ENCODE measurements at places on chromosomes 16 and 17.

GRCh38 chr17:19387921-19388521 lies 1.0 kb upstream of the MFAP4 start:
- ATAC-seq, result no peak

- no peak for ATAC-seq
These were observed 195.4 kb upstream of the C17orf78 start for GRCh38 chr17:37180376-37180775.

DNA sequence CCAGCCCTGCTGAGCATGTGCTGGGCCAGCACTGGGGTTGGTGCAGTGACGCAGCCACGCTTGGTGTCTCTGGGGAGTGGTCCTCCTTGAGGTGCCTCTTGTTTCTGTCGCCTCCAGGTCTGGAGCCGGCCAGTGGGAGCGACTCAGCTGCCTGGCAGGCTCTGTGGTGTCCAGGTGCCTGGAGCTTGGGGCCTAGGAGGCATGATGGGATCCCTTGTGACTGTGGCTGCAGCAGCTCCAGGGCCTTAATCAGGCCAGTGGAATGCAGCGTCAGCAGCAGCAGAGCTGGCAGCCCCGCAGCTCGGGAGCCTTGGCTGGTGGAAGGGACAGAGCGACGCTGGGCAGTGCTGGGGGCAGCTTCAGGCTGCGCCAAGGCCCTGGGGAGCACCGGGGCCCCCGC lies 74.7 kb upstream of the CIBAR2 start:
- no peak for ATAC-seq

DNA sequence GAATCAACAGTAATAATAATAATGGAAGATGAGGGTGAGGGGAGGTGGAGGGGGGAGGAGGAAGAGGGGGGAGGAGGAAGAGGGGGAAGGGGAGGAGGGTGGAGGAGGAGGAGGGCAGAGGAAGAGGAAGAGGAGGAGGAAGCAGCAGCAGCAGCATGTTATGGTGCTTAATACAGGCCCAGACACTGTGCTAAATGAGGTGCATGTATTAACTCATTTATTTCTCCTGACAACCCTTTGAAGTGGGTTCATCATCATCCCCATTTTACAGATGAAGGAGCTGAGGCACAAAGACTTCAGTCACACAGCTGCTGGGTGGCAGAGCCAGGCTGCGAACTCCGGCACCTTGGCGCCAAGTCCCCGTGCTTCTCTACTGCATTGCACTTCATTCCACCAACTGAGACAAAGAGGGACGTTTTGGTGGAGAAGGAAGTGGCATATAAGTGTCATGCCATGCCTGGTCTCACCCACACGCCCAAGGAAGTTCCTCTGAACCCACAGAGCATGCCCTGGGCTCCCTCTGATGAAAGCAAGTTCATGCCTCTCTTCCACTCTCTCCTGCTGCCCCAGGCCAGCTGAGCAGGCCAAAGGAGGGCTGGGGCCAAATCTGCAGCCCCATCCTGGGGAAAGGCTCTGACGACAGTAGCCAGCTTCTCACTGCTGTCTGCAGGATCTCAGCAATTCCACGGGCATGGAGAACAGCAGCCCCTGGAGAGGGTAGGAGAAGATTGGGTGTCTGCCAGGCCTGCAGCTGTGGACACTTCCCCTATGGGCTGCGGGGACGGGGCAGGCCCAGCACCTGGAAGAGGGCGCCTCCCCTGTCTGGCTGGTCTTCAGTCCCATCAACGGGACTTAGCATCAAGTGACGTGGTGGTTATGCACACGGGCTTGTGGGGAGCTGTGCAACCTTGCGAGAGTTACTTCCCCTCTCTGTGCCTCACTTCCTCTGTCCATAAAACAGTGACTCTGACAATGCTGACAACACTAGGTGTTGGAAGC lies 21.8 kb downstream of the XYLT1 start:
- ATAC-seq, result peak; percentile 73

DNA sequence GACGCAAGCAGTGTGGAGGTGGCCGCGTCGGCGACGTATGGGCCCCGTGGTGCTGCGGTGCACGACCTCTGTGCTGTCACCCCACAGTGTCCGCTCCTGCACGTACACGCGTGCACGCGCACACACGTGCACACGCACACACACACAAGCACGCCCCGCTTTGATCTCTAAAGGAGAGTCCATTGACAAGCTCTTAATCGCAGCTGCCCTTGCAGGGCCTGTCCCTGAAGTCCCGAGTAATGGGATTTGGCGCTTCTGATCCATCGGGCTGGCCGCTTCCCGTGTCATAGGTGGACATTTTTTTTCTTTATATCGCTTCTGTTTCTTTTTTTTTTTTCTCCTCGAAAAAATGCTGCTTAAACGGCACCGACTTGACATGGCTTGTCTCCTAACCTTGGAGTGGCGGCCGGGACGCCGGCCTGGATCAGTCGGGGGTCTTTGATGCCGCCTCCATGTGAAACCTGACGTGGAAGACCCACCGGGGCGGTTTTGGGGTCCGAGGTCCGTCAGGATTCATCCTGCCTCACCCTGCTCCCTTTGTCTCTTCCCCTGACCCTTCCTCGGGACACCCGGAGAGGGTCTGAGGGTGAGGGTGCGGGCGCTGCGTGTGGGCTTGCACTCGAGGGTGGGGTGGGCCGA lies 8.3 kb upstream of the AXIN1 start:
- no peak for ATAC-seq

GRCh38 chr17:58328195-58329034 lies at the start of gene TSPOAP1:
Gene TSPOAP1, minus strand, starts transcription at chr17:58328795. Its CDS starts 875 bp downstream, at chr17:58327920.
- ATAC-seq, result no peak

DNA sequence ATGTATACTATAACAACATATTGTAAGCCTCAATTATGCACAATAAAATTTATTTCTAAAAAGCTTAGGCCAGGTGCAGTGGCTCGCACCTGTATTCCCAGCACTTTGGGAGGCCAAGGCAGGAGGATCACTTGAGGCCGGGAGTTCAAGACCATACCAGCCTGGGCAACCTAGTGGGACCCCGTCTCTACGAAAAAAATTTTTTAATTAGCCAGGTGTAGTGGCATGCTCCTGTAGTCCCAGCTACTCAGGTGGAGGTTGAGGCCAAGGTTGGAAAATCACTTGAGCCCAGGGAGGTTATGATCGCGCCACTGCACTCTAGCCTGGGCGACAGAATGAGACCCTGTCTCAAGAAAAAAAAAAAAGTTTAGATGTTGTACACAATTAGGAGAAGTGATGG lies 45.5 kb downstream of the VMP1 start:
- no peak for ATAC-seq

- no peak for ATAC-seq
These were observed 13.3 kb upstream of the CCDC154 start for GRCh38 chr16:1457489-1458245.

DNA sequence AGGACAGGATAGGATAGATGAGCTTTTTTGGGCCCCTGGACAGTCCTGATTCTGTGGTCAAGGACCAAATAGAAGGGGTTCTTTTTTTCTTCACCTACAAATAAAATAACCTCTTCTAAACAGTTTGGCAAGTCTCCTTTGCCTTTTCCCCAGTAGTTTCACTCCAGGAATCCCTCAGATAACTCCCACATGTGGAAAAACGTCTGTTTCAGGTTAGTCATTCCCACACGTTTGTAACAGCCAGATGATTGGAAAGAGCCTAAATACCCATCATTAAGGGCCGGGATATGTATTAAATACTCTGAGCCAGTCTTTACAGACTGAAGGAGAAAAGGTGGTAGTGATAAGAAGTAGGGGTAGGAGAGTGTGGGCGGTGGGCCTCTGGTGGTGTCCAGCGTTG lies 58.3 kb downstream of the PLD6 start:
- ATAC-seq, result no peak

- ATAC-seq, result no peak
These were observed 268.6 kb upstream of the FOXF1 start for GRCh38 chr16:86241681-86242080.

DNA sequence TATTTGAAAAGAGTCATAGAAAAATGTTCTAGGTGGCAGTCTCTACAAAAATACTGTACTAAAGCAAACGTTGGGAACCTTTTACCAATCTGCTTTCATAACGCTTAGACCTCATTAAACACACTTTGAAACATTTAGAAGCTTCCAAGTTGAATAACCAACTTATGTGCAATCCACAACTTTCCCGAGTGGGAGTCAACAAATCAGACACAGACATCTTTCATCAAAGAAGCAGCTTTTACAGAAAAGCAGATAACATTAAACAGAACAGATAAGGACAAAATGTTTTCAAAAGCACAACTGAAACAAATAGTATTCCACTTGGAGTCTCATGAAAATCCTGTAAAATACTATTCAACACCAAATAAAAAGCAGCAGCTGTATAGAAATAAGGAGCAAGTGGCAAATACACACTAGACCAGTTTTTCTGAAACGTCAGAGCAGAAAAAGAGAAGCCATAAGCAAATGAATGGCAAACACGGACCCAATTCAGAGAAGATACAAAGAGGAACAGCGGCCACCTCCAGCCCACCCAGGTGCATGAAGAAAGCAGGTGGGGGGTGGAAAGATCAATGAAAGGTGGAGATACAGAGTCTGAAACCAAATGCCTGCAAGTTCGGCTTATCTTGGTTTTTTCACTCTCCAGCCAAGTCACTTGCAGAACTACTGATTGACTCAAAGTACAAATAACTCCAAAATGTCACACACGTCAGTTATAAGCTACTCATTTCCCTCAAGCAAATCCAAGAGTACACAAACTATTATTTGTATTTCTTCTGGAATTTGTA lies 18.4 kb upstream of the FBF1 start:
- ATAC-seq, result no peak

DNA sequence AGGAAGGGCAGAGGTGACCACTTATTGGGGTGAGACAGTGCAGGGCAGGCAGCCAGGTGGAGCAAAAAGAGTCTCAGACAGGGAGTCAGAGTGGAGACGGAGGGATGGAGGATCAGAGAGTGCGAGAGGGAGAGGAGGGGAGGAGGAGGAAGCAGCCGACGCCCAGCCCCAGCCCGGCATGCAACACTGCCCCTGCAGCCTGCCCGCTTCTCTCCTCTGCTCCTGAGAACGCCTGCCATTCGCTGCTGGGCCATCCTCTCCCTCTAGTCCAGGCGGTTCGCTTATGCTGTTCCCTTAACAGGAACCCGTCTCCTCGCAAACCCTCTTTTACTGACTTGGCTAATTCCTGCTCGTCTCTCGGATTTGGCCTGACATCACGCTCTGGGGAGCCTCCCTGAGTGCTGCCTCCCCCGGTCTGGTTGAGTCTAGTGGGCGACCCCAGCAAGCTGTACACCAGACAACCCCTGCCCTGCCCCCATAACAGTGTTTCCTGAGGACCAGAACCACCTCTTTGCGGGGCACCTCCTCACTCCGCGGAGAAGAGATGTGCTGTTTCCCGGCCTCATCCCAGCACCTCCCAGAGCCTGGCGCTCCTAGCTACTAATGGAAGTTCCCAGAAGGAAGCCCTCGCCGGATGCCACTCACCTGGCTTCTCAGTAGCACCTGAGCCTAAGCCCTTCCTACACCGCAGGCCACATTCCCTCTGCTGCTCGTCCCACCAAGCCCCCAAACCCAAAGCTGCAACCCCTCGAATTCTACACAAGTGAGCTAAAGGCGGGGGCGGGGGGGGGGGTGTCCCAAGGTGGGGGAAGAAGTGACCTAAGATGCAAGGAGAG lies 61.2 kb upstream of the CCL1 start:
- ATAC-seq, result no peak

- no peak for ATAC-seq
These were observed 1.6 kb downstream of the PSMB10 start for GRCh38 chr16:67935101-67935401.

DNA sequence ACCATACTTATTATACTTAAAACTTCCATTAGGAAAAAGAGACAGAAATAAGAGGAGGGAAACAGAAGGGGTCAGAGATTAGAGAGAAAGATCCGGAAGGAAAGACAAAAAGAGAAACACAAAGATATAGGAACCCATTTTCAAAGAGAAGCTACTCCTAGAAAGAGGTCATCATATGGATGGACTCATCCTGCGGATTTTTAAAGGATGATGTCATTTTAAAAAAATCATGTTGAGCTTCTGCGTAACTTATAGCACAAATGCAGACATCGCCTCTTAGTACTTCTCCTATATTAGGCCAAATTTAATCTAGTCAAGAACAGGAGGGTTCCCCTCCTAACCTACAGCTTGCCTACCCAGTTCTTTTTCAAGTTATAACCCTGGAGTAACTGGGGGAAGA lies 18.1 kb downstream of the EFTUD2 start:
- no peak for ATAC-seq

DNA sequence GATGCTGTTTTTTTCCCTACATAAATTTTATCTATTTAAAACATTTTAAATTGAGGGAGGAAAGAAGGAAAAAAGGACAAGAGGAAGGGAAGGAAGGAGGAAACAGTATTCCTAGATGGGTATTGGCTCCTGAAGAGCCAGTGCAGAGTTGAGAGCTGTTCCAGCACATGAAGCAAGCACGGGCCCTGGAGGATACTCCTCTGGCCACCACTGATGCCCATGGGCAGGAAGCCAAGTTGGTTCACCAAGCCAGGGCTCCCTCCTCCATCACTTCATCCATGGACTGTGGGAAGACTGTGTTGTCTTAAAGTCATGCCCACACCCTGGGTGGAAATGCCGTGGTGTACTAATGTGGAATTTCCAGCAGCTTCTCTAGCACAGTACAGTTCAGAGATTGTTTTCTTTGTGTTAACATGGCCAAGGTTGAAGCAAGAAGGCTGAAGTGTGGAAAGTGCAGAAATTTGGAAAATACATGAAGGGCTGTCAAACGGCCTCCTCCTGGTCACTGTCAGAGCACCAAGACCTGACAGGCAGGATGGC lies 23.9 kb upstream of the NOS2 start:
- ATAC-seq, result no peak

DNA sequence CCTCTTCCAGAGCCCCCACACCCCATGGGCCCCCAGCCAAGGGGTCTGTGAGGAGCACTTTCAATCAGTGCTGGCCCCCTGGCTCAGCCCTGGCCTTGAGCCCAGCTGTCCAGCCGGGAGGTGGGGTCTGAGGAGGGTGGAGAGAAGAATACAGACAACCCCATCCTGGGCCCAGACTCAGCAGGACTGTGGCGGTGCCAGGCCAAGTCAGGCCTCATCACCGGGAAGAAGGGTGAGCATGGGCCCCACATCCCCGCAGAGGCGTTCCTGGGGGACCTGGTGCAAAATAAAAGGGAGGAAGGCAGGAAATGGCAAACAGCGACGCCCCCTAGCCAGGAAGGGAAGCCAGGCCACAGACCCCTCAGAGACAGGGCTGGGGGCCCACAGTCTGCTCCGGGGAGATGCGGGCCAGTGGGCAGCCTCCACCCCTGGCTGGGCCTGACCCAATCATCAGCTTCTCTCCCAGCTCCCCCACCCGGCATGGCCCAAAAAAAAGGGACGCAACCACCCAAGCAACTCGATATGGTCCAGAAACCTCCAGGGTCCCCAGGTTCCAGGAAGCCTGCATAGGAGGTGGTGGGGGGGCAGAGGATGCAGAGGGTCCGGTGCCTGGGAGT lies 20.6 kb downstream of the ZNF423 start:
- ATAC-seq, result no peak

DNA sequence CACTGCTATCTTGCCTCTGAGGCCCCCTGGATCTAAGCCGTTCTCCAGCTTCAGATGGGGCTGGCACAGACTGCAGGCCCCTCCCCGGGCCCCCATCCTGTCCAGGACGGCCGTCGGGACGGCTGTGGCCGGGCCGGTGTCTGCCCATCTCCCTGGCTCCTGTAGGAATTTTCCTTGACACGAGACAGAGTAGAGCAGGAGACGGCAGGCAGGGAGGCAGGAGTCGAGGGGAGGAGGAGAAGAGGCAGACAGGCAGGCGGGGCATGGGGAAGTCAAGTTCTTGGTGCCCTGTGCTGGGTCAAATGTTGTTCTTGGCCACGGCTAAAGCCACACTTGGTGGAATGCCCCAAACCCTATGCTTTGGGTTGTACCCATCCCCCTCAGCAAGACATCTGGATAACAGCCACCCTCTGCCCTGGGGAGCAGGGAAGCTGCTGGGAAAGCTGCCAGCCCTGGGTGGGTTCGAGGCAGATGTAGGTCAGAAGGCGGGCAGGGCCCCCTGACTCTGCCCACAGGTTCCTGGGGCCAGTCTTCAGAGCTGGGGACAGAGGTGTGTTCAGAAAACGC lies 4.0 kb downstream of the C1QTNF1 start:
- ATAC-seq, result no peak
